ENCODE measurements at places on chromosomes 13 and 19. TPM values are rescaled to one million over a fixed set of nuclear protein-coding genes. Genes with fewer than 3 reads are reported as not detected.
A peak's percentile ranks its signal among the peaks of the same experiment; 100 is the strongest.

GRCh38 chr19:42197375-42197817, 20.1 kb downstream of the DEDD2 start:
- H3K4me3 ChIP-seq, result no peak overlapping the region
- no peak overlapping the region for H3K27ac ChIP-seq
- H3K36me3 ChIP-seq, result peaks cover 46% of the 10 kb centered on the region

DNA sequence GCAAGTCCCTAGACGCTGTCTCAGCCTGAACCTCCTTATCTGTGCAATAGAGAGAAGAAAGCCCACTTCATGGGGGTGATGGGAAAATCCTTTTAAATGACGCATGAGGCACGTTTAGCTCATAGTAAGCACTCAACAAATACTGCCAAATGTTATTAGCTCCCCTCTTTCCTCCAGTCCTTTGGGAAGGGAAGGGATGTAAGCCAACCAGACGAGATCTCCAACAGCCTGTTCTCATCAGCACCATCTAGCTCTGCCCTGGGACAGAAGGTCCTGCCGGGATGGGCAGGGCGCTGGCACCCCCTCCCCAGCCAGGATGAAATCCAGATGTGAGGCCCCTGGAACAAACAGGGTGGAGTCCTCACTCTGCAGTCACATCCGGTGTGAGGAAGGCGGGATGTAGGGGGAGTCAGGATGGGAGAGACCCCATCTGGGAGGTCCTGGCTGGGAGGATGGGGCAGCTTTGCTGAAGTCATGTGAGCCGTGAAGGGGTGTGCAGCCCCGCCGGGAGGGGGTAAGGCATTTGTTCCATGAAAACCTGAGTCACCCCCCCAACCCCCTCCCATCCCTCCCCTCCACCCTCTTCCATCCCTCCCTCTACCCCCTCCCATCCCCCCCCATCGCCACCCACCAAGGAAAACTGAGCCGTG, 4.6 kb downstream of the S1PR2 start:
- DNase-seq, result no peak
- no peaks in the 10 kb centered on the region for H3K27me3 ChIP-seq
- peaks cover 2% of the 10 kb centered on the region for H3K36me3 ChIP-seq
- H3K27ac ChIP-seq, result no peak overlapping the region
- no peak overlapping the region for H3K4me3 ChIP-seq

DNA sequence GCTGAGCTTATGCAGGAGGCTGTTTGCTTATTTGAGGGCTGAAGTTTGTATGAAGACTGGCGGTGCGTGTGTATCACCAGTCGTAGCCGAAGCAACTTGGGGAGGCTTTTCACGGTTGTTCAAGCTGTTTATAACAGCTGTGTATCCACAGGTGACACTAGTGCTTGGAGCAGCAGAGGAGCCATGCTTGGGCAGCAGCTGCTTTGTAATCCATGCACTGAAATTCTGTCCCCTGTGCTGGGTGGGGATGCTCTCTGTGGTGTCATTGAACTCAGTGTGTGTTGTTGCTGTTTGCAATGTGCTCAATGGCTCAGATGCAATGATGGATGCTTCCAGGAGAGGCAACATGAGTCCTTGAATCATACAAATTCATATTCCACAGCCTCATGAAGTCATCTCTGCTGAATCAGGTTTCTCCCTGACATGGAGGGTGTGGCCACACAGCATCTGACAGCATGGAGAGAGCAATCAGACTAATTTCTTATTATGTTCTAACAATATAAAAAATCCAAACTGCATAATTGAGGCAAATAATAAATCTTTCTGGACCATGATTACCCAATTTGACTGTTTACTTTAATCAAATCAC, 18.8 kb upstream of the GTF3A start:
- no peak overlapping the region for H3K27ac ChIP-seq
- DNase-seq, result no peak
- H3K36me3 ChIP-seq, result no peaks in the 10 kb centered on the region
- H3K27me3 ChIP-seq, result peaks cover 38% of the 10 kb centered on the region
- H3K4me3 ChIP-seq, result no peak overlapping the region

GRCh38 chr19:45306518-45307027, 16.1 kb downstream of the CKM start:
- H3K4me1 ChIP-seq, result peaks cover 12% of the 10 kb centered on the region
- no peak overlapping the region for H3K27ac ChIP-seq
- no peak overlapping the region for H3K4me3 ChIP-seq
- DNase-seq, result no peak

GRCh38 chr13:21014502-21015170, 46.8 kb downstream of the LATS2 start:
- no peak overlapping the region for H3K4me3 ChIP-seq
- peak; percentile 51 for DNase-seq
- no peaks in the 10 kb centered on the region for H3K27me3 ChIP-seq
- peaks cover 58% of the 10 kb centered on the region for H3K4me1 ChIP-seq
- peaks cover 21% of the 10 kb centered on the region for H3K36me3 ChIP-seq

GRCh38 chr13:71237332-71237731, 629.7 kb downstream of the DACH1 start:
- peaks cover 69% of the 10 kb centered on the region for H3K27me3 ChIP-seq
- no peak overlapping the region for H3K4me3 ChIP-seq
- H3K36me3 ChIP-seq, result no peaks in the 10 kb centered on the region
- H3K4me1 ChIP-seq, result no peaks in the 10 kb centered on the region
- H3K27ac ChIP-seq, result no peak overlapping the region

- H3K27ac ChIP-seq, result peak overlapping the region; percentile 50
- no peaks in the 10 kb centered on the region for H3K36me3 ChIP-seq
- H3K4me1 ChIP-seq, result peaks cover 12% of the 10 kb centered on the region
- peak; percentile 65 for DNase-seq
- no peaks in the 10 kb centered on the region for H3K27me3 ChIP-seq
Observed at GRCh38 chr13:98761126-98761985, 8.9 kb upstream of the SLC15A1 start.

- peaks cover 17% of the 10 kb centered on the region for H3K27me3 ChIP-seq
- H3K4me1 ChIP-seq, result peaks cover 5% of the 10 kb centered on the region
- no peak for DNase-seq
- peak overlapping the region; percentile 71 for H3K4me3 ChIP-seq
Observed at GRCh38 chr13:23159760-23160637, 20.8 kb upstream of the SGCG start.

- H3K27me3 ChIP-seq, result no peaks in the 10 kb centered on the region
- H3K27ac ChIP-seq, result no peak overlapping the region
- peaks cover 6% of the 10 kb centered on the region for H3K36me3 ChIP-seq
- DNase-seq, result no peak
- H3K4me3 ChIP-seq, result no peak overlapping the region
Observed at GRCh38 chr13:110438776-110439175, 122.7 kb downstream of the RAB20 start.

DNA sequence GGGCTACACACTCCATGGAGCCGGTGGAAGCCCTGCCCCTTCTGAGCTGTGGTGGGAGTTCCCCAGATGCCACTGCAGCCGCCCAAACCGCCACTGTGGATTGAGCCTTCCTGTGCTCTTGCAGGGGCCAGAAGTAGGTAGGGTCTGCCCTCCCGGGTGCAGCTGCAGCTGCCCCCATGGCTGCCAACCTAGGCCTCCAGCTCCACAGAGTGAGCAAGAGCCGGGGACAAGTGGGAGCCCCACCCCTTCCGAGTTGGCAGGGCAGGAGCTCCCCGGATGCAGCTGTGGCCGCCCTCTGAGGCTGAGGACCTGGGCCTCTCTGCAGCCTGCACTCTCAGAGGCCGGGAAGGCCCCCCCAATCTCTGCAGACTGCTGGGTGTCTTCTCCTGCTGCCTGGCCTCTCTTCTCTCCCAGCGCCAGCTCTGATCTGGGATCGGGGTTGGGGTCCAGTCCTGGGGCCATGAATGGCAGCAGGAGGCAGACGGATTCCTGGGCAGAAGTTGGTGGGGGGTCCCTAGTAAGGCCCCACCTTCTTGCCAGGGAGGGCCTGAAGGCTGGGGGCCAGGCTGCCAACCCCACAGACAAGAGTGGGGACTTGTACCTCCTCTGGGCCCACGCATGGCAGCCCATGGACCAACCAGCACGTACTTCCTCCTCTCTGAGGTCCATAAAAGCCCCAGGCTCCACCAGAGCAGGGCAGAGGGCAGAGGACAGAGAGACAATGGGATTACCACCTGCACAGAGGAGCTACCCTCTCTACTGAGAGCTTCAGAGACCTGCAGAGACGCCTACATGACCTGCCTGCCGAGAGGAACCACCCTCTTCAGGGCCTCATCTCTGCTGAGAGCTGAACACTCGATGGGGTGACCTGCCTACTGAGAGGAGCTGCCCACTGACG, 28.9 kb downstream of the AP2S1 start:
- no peaks in the 10 kb centered on the region for H3K4me1 ChIP-seq
- no peak overlapping the region for H3K27ac ChIP-seq
- no peak for DNase-seq
- no peak overlapping the region for H3K4me3 ChIP-seq

DNA sequence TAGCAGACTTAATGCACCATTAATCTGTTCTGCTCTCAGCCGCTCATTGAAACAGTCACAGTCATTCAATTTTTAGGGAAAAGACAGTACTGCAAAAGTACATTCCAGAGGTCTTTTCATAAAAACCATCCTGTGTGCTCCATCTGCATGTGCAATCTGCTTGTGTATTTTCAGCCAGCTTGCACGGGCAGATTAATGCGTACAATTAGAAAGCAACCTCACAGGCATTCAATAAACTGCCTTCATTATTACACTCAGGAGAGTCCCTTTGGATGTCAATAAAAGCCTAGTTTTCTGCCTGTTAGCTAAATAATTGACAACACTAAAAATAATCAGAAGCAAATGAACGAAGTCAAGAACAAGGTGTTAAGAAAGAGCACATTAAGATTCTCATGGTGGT, 41.9 kb downstream of the EPSTI1 start:
- H3K4me3 ChIP-seq, result no peak overlapping the region
- H3K36me3 ChIP-seq, result no peaks in the 10 kb centered on the region
- DNase-seq, result no peak
- H3K27ac ChIP-seq, result no peak overlapping the region

DNA sequence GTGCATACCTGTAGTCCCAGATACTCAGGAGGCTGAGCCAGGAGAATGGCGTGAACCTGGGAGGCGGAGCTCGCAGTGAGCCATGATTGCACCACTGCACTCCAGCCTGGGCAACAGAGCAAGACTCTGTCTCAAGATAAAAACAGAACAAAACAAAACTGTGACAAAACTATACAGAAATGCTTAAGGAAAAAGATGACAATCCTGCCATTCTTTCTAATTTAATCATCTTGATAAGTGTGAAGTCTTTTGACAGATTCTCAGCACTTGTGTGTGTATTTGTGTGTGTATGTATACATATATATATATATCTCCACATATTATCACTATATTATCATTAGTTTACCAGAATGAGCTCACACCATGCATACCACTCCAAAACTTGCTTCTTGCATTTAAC, 12.3 kb downstream of the HTR2A start:
- no peaks in the 10 kb centered on the region for H3K36me3 ChIP-seq
- no peak for DNase-seq
- H3K4me1 ChIP-seq, result no peaks in the 10 kb centered on the region
- H3K4me3 ChIP-seq, result no peak overlapping the region

DNA sequence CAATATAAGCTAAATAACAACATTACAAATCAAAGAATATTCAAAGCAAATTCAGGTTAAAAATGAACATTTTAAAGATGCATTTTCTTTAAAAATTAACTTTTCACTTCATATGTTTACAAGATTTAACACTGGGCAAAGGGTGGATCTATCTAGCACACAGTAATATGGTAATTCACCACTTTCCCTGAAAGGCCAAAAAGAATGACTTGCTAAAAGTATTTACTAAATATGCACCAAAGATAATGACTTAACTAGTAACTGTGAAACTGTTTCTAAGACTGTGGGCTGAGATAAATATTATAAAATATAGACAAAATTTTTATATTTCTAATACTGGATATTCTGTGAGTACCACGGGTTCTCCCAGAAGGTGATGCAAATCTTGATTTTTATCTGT, 4.5 kb upstream of the EEF1AKMT1 start:
- H3K4me3 ChIP-seq, result no peak overlapping the region
- no peak overlapping the region for H3K27ac ChIP-seq
- no peak for DNase-seq
- H3K36me3 ChIP-seq, result peaks cover 40% of the 10 kb centered on the region
- no peaks in the 10 kb centered on the region for H3K4me1 ChIP-seq

DNA sequence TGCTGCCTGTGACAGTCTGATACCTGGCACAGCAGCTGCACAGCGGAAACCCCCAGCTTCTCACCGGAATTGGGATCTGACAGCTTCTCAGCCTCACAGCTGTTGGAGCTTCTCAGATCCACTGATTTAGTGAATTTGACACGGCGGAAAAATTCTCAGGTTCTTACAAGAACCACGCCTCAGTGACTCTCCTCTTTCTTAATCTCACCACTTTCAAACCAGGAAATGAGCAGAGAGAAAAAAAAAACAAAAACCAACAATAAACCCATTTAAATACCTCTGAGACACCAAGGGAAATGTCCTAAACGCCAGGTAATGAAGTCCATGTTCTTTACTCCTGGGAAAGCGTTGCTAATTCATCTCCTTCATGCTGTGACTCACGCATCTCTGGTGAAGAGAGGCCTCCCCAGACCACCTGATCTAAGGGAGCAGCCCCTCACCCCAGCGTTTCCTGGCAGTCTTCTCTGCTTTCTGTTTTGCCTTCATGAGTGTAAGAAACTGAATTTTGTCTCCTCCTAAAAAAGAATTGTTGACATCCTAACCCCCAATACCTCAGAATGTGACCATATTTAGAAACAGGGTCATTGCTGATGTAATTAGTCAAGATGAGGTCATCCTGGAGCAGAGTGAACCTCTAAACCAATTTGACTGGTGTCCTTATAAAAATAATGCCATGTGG, 15.9 kb upstream of the IZUMO2 start:
- no peak overlapping the region for H3K27ac ChIP-seq
- H3K4me3 ChIP-seq, result no peak overlapping the region
- no peaks in the 10 kb centered on the region for H3K36me3 ChIP-seq

- no peak for DNase-seq
- H3K27ac ChIP-seq, result no peak overlapping the region
- H3K36me3 ChIP-seq, result peaks cover 29% of the 10 kb centered on the region
- H3K4me3 ChIP-seq, result no peak overlapping the region
- no peaks in the 10 kb centered on the region for H3K4me1 ChIP-seq
Observed at GRCh38 chr13:27081893-27082679, 89.5 kb downstream of the USP12 start.

GRCh38 chr19:48403606-48404005, 10.1 kb downstream of the GRIN2D start:
- peaks cover 16% of the 10 kb centered on the region for H3K4me1 ChIP-seq
- no peak overlapping the region for H3K4me3 ChIP-seq
- H3K27me3 ChIP-seq, result no peaks in the 10 kb centered on the region
- H3K36me3 ChIP-seq, result no peaks in the 10 kb centered on the region

Gene PPP6R1
- total RNA-seq, result 70.6 TPM

Gene CGB5
- total RNA-seq, result not detected

Gene ENOX1
- 1.5 TPM for total RNA-seq

Gene SIGLEC11
- total RNA-seq, result not detected

Gene SYNE4
- total RNA-seq, result 0.91 TPM

Gene TLE2
- total RNA-seq, result 1.9 TPM

Gene ING1
- 7.4 TPM for total RNA-seq

Gene SIGLEC8
- total RNA-seq, result not detected

Gene MZT1
- total RNA-seq, result 25.4 TPM

Gene LRRC8E
- total RNA-seq, result 11.8 TPM
